Esophagus squamous epithelium (tissue), 5 donors: ENCODE measurements at places on chromosomes 7 and 10.

GRCh38 chr7:71517940-71518699 lies 386.2 kb downstream of the GALNT17 start:
- no peak for DNase-seq

GRCh38 chr7:151339651-151340382 lies 1.8 kb upstream of the NUB1 start:
- DNase-seq: no peak

DNA sequence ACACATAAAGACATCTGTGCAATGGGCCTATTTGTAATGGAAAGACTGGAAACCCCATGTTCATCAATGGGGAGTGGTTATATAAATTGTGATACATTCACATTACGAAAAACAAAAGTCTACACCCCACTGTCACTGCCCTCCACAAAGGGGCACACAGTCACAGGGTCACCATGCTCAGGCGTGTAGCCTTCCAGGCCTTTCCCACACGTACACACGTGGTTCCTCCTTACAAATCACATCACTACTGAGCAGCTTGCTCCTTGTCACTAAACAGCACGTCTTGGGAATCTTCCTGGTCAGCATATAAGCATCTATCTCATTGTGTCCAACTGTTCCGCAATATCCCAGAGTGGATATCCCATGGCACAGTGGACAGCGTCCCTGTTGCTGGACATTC lies 163.1 kb downstream of the SLIT1 start:
- DNase-seq: no peak

DNA sequence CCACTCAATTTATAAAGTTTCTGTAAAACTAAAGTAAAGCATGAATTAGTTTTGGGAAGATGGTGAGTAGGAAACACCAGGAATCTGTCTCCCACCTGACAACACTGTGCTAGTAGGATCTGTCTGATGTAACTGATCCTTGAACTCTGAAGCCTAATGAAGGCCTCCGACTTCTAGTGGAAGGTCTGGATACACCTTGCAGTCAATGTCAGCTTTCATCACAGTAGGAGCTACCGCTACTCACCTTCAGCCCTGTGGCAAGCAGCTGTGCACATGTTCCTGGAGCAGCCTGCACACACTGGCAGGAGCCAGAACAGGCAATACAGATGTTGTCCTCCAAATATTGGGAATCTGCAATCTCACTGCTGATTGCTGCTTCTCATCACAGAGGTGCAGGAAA lies 471.4 kb downstream of the PTPRN2 start:
- DNase-seq: no peak

DNA sequence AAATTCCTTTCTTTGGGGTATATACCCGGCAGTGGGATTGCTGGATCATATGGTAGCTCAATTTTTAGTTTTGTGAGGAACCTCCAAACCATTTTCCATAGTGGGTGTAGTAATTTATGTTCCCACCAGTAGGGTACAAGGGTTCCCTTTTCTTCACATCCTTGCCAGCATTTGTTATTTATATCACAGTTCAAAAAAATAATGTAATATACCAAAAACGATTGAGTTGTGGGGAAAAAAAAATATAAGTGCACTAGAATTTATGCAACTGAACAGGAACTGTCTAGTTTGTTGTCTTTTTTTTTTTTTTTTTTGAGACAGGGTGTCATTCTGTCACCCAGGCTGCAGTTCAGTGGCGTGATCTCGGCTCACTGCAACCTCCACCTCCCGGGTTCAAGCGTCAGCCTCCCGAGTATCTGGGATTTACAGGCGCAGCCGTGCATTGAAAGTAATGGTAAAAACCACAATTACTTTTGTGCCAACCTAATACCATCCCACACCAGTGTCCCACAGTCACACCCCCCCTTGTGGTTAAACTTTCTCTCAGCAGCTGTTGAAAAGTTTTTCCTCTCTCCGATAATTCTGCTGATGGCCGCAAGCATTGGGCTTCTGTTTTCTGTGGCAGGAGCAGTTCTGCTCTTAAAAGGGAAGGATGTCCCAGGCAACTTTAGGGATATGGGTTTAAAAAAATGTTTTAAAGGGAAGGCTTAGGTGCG lies 6.8 kb upstream of the LAT2 start:
- DNase-seq: no peak

DNA sequence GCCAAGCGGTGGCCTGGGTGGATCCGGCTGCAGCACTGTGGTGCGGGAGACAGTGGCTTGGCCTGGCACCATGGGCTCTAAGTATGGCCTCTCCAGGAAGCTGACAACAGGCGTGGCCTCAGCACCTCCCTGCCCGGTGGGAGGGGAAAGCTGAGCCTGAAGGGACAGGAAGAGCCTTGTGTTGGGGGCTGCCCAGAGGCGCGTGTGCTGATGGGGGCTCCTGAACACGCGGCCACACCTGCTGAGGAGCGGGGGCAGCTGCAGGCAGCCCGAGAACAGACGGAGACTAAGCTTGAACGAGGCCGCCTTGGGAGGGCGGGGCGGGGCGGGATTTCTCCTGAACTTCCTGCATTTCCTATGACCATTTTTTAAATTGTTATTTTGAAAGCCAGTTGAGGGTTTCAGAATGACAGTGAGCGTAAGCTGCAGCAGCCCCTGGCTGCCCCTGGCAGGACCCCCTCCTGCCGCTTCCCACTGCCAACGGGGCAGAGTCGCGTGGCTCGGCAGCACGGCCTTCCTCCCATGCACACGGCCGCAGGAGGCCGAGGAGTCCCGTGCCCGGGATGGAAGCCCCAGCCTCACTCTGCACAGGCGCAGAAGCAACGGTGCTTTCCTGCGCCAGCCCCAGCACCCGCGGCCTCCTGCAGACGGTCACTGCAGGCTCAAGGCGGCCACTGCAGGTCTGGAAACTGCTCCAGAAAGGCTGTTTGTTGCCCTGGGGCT lies 43.2 kb downstream of the DPYSL4 start:
- no peak for DNase-seq

DNA sequence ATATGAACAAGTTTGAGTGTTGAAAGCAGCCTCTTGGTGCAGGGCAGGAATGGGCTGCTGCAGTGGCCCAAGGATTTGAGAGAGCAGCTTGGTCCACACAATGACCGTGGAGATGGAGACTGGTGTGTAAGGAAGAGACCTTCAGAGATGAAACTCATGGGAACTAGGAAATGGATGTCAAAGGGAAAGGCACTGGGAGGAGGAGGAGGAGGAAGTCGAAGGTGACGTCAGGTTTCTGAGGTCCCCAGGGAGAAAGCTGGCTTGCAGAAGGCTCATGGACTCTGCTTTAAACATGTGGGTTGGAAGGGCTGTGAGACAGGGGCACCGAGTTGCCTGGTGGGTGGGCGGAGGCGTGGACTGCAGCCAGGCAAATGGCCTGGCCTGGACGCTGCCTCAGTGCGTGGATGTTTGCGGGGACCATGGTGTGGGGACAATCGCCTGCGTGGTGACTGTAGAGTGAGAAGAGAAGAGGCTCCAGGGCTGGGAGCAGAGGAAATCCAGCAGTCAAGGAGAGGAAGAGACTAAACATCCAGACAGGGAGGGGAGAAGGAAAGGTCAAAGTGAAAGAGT lies 14.6 kb downstream of the C10orf71 start:
- no peak for DNase-seq

GRCh38 chr10:60908896-60909295 lies 35.1 kb downstream of the RHOBTB1 start:
- no peak for DNase-seq

- no peak for DNase-seq
Observed at GRCh38 chr7:2553831-2554581, 1.3 kb downstream of the BRAT1 start.

GRCh38 chr7:118734541-118734940 lies 510.0 kb downstream of the ANKRD7 start:
- no peak for DNase-seq

DNA sequence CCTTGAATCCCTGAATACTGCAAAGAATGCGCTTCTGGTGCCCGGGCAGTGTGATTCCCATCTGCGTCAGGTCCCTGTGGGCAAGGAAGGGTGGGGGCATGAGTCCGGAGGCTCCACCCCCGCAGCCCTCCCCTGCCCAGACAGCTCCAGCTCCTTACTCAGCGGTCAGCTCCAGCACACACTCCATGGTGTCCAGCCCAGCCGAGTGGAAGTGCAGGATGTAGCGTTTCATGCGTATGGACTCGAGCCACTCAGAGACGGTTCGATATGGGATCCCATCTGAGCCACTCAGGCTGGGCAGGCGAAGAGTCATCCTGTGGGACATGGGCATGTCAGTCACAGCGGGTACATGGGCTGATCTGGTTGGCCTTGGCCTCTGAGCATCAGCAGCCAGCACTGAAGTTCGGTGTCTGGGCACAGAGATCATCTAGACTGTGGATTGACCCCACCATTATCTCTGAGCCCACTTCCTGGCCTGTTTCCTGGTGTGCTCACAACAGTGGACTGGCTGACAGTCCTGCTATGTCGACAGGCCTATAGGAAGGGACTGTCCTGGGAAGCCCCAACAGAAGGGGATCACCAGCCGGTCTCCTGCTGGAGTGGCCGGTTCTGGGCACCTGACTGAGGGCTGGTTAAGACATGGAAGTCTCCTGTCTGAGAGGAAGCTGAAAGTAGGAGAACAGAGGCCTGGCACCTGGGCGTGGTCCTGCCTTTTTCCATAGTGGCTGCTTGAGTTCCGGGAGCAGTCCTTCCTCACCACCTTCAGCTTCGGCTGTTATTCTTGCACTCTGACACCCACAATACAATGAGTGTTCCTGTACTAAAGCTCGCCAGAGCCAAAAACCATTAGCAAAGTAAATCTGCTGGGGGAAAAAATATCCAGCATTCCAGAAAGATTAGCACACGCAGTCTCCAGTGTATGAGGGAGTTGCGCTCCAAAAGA lies 10.6 kb downstream of the ZYX start:
- DNase-seq: no peak

GRCh38 chr7:86643561-86644281 lies at the start of gene GRM3:
Gene GRM3, plus strand, starts transcription at chr7:86643909. Its CDS starts 121,237 bp downstream, at chr7:86765146.
- DNase-seq: no peak

DNA sequence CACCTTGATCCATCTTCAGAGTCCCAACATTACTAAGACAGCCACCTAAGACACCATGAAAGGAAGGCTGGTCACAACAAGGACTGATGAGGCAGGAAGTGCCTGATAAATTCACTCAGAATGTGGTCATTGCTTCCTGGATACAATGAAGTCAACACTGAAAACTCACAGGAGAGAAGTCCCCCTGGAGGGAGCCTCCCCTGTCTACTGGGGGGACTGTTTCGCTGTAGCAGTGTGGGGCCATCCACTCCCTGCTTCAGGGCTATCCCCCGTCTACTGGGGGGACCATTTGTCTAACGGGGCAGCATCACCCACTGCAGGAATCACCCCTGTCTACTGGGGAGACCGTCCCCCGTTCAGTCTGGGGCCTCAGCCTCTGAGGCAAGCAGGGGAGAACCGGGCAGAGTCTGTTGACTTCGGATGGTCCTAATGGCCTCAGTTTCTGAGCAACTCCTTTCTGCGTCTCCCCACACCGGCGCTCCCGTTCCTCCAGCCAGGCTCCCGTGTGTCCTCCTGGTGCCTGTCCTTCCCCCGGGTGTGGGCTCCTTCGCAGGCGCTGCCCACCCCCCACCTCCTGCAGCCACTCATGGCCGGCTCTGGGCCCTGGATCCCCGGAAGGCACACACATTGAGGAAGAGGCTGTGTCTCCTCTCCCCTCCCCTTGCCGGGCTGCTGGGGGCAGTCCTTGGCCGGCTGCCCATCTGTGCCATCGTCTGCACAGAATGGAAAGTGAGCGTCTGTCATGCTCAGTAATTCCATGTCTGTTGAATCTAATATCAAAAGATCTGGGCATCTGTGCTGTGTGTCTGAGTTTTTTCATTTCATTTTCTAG lies 59.9 kb upstream of the DNAJB6 start:
- DNase-seq: no peak

DNA sequence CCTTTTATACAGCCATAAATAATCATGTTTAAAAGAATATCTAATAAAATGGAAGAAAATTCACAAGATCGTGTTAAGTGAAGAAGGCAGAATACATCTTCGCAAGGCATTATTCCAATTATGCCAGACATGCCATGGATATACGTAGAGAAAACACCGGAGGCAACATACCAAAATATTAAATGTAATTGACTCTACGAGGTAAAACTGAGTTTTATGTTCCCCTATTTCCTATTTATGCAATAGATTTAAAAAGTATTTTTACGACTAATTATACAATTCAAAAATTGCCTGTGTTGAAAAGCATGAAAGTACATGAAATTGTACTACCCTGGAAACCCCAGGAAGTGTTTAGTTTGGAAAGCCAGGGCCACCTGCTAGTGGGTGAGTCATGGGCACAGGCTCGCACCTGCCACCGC lies 936 bp upstream of the REPIN1 start:
- no peak for DNase-seq

GRCh38 chr10:103692436-103692951 lies 162.9 kb downstream of the SH3PXD2A start:
- DNase-seq: no peak

- no peak for DNase-seq
Observed at GRCh38 chr7:66110856-66111255, 3.8 kb upstream of the CRCP start.

DNA sequence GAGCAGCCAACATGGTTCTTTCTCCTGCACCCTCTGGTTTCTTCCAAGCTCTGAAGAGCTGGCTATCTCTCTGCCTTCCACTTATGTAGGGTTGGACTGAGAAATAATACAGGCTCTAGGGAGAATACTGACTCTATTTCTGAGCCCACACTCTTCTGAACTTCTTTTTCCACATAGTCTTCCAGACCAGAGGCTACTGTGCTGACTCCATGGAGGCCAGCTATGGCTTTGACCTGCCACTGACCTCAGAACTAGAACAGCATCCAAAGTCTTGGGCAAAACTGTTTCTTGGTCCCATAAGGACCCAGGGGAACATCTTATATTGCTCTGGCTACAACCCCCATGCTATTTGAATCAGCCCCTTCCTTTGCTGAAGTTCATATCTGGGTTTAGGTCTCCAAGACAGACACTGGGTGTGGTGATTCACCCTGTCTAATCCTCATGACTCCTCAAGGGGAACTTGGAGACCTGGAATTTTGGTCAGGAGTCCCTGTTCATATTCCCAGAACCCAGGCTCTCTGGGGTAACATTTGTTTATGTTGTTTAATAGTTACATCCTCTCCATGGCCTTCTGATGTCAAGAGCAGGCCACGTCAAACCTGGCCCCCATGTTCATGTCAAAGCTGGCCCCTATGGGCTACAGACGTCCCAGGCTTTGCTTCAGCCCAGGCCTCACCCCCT lies 12.1 kb upstream of the PLAU start:
- DNase-seq: no peak

DNA sequence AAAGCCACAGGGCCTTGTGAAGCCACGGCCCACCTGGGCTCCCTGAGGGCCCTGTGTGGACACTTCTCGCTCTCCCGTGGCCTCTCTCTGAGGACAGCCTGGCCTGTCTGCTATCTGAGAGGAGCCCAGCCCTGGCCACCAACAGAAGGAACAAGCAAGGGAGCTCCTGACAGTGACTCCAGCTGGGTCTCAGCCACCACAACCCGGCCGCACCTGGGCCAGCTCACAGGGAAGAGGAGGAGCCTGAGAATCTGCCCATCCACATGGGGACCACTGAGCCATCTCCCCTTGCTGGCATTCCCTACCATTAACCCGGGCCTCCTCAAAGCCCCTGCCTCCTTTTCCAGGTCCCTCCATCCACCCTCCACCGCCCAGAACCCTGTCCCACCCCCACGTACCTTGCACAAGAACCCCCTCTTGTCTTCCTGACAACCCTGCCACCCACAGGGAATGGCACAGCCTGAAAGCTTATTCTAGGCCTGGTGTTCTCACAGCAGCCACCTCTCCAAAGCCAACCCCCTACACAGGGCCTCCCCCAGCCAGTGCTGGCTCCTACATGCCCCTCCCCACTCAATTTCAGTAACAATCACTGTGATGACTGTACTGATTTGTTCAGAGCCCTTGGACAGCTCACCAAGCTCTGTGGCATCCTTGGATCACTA lies 120.2 kb downstream of the GRID1 start:
- DNase-seq: no peak
